ENCODE measurements at places on chromosomes 7 and 10. TPM values are rescaled to one million over a fixed set of nuclear protein-coding genes. Genes with fewer than 3 reads are reported as not detected.

- DNase-seq, result no peak
Observed at GRCh38 chr7:9870674-9871073, 1103.0 kb upstream of the PHF14 start.

- DNase-seq, result no peak
Observed at GRCh38 chr7:133635541-133635940, 382.7 kb downstream of the EXOC4 start.

DNA sequence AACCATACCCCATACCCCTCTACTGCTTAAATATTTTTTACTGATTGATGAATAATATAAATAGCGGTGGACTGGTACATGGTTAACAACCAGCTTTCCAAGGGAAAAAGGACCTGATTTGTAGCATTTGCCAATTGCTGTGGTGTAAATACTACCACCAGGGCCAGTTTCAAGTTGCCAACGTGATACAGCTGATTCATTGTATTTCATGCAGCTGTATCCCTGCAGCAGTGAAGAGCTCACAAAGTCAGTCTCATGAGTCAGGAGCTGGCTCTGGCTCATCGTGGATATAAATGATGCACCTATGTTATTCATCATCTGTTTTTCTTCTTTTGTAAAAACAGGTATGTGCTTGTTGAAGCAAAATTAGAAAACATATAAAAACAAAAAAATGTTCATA is 15.2 kb downstream of the CALML5 start:
- DNase-seq, result no peak

DNA sequence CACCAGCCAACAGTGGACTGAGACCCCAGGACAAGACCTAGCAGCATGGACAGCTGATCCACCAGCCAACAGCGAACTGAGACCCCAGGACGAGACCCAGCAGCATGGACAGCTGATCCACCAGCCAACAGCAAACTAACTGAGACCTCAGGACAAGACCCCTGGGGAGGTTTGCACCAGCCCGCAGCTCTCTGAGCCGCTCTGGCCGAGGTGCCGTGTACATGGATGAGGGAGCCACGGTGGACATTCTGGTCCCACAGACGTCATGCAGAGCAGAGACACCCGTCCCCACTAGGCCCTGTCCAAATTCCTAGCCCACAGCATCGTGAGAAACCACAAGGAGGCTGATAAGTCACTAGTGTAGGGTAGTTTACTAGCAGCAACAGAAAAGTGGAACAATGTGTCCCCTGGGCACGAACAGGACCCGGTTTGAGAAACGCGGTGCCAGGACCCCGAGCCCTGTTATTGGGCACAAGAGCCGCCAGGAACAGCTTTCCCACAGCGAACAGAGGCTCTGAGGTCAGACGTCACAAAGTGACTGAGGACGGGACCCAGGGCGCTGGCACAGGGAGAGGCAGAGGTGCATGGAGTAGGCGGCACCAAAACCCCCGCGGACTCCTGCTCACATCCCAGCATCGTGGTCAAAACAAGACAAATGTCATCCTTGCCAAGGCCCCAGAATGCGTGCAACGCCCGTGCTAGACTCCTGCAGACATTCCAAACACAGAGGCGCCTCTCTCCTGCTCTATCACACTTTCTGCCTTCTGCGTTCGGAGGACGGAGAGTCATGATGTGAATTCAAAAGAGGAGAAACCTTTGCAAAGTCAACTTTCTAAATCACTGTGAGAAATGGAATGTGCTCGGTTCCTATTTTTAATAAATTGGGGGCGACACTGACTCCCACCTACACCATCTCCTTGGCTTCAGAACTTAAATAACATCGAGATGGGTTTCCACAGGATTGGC is 8.1 kb downstream of the STK32C start:
- DNase-seq, result no peak

- DNase-seq, result no peak
Observed at GRCh38 chr7:100563809-100564400, 9.8 kb downstream of the SAP25 start.

- no peak for DNase-seq
Observed at GRCh38 chr7:116553168-116553964, 28.5 kb downstream of the CAV1 start.

DNA sequence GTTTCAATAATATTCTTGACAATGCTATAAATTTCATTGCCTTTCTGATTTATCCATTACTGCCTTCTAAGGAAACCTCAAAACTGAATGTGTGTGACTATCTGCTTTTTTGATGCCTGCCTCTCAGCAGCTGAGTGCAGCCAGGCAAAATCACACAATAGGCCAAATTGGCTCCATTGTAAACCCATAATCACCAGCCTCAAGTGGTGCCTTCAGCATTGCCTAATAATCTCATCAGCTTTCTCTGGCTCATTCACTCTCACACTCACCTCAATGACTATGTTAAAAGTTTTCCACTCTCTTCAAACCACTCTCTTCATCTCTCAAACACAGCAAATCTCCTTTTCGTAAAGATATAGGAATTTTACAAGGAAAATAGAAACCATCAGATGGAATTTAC is 182.5 kb upstream of the COL1A2 start:
- no peak for DNase-seq

DNA sequence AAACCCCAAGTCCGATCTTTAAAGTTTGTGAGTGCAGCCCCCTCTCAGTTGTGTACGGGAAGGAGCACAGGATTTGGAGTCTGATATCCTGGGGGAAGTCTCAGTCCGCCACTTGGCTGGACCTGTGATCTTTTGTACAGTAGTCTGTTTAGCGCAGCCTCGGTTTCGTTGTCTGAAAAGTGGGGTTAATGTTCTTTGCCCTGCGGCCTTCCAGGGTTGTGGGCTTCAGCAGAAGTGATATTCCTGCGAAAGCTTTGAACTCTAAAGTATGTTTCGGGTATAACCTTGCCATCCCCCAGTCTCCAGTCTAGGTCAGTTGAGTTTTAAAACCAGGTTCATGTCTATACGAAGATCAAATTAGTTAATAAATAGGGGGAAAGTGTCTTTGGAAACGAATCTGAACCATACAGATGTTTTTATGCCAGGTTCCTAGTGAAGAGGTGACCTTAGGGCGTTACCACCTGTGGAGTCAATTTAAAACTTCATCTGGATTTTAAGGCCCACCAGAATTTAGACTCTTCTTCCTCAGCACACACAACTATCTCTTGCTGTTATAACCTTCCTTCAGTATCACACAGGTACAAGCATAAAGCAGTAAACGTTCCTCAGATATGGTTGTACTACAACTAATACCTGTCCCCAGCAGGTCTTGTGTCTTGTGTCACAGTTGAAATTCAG is 904 bp downstream of the R3HCC1L start:
- DNase-seq, result no peak

DNA sequence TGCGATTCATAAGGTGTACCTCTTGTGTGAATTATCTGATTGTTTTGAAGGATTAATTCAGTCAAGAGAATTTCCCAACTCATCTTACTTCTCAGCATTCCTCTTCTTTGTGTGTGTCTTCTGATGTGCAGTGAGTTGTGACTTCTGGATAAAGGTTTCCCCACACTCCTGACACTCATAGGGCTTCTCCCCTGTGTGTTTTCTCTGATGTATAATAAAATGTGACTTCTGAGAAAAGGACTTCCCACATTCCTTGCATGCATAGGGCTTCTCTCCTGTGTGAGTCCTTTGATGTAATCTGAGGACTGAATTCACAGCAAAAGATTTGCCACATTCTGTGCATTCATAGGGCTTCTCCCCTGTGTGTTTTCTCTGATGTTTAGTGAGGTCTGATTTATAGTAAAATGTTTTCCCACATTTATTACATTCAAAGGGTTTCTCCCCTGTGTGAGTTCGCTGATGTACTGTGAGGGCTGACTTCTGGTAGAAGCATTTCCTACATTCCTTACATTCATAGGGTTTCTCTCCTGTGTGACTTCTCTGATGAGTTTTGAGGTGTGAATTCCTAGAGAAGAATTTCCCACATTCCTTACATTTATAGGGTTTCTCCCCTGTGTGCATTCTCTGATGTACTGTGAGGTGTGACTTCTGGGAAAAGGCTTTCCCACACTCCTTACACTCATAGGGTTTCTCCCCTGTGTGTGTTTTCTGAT is 24.2 kb downstream of the ZNF25 start:
- DNase-seq, result no peak

- DNase-seq, result no peak
Observed at GRCh38 chr10:100535338-100535714, 417 bp upstream of the HIF1AN start.

DNA sequence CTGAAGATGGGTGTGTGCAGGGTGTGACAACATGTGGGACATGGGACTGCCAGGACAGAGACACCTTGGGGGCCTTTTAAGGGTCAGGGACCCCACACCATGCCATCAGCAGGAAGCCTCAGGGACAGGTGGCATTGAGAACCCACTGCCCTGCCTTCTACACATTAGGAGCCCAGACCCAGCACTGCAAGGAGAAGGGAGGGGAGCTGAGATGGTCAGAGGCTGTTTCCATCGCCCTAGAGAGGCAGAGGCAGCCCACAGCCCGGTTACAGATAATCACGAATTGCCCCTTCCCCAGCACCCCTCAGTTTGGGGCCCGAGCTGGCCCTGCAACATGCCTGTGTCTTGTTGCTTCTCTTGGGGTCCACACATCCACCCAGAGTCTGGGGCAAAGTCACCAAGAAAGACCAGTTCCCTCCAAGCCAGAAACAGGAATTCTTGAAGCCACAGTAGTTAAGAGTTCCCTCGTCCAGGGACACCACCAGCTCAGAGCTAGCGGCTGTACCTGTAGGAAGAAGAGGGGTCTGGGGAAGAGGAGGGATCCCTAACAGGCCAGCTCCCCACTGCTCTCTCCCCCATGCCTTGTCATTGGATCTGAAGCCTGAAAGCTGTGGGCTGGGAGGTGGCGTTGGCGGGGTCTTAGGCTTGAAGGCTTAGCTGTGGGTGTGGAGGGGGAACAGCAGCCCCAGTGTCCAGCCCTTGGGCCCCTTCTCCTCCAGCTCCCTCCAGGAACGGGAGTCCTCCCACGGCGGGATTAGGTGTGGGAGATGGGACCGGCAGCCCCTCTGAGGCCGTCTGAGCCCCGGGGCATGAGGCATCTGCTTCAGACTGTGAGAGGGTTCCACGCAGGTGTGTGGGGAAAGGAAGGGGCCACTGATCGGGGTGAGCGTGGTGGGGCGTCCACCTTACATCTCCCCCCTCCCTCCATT is 44.8 kb upstream of the ELFN1 start:
- DNase-seq, result no peak

- DNase-seq, result no peak
Observed at GRCh38 chr10:109534193-109534592, 389.1 kb downstream of the XPNPEP1 start.

PRKG1 gene
- total RNA-seq, result 37.6 TPM

TRPV6 gene
- total RNA-seq, result not detected

SPDYE2B gene
- total RNA-seq, result not detected

LOXL4 gene
- total RNA-seq, result 9.4 TPM

MAD1L1 gene
- 22.2 TPM for total RNA-seq
